ENCODE measurements at places on chromosomes 12 and 14.

DNA sequence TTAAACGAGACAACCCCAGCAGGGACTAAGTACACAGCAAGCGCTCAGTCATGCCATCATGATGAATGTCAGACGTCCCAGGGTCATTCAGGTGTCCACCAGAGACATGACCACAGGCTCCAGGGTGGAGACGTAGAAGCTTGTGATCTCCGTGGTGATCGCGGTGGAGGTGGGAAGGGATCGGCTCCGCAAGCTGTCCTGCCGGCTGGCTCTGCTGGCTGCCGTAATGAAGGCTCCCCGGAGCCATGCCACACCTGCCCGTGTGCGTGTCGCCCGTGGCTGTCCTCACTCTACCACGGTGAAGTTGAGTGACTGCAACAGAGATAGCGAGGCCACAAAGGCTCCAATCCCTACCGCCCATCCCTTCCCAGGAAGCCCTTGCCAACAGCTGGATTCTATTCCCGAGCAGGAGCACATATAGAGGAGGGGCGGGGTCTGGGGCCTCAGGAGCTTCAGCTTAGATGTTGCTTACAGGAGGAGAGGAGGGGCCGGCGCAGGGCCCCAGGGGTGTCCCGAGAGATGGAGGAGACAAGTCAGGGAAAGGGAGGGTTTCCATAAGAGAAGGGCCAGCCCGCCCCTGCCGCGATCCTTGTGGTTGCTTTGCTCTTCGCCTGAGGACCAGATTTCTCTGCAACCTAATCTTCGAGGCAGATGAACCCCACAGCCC is 332.6 kb upstream of the SFSWAP start:
- DNase-seq: no peak

DNA sequence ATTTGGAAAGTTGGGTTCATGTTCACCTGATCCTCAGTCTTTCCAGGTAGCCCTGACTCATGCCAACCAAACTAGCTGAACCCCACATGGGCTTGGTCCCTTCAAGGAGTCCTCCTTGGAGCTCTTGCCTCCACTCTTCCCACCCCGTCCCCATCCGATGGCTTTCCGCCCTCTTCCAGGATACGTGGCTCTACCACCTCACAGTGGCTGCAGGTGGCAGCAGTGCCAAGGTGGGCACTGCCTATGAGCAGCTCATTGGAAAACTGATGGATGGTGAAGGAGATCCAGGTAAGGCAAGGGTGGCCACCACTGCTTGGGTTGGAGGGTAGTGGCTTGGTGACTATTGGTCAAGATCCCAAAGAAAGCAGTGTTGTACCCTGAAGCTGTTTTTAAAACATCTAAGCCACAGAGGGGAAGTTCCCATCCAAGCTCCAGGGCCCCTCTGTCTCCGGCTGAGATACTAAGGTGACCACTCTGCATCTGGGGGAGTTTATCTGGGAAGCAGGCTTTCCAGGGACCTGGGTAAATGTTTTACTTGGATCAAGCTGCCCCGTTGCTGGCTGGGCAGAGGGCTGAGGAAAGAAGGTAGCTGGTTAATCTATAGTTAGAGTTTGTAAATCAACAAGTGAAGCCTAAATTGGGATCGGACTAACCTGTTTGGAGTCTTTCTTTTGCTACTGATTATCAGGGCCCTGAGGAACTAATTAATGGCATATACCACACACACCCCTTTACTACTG is 23.7 kb downstream of the PIGH start:
- DNase-seq: no peak

DNA sequence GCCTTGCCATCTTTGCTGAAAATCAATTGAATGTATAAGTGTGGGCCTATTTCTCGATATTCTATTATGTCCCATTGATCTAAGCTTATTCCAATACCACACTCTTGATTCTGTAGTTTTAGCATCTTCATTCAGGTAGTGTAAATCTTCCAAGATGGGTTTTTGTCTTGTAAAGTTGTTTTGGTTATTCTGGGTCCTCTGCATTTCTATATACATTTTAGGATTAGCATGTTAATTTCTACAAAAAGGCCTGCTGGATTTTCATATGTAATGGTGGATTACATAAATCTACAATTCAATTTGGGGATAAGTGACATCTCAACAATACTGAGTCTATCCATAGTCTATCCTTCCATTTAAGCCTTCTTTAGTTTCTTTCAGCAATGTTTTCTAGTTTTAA is 86.0 kb upstream of the ANO4 start:
- DNase-seq: no peak

DNA sequence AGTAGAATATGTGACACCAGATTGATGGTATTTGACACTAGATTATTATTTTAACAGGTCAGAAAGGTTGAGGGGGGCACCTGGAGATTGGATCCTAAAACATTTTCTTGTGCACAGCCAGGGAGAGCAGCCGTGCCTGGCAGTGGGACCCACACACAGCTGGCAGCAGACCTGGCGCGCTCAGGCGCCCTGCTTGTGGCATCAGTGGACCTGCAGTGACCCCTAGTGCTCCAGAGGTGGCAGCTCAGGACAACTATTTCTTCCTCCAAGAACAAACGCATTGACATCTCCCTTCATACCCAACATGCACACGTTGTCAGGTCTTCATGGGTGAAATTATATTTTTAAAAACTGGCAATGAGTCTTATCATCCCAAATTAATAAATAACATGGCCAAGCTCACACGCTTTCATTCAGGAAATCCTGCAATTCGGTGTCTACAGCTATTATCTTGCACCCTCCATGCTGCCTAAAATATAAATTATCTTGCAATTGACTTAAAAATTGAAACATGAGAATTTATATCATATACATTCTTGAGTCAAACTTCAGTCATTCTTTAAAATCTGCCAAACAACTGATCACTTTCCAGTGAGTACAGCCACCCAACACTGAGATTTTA is 7.7 kb upstream of the TMEM132D start:
- DNase-seq: no peak

DNA sequence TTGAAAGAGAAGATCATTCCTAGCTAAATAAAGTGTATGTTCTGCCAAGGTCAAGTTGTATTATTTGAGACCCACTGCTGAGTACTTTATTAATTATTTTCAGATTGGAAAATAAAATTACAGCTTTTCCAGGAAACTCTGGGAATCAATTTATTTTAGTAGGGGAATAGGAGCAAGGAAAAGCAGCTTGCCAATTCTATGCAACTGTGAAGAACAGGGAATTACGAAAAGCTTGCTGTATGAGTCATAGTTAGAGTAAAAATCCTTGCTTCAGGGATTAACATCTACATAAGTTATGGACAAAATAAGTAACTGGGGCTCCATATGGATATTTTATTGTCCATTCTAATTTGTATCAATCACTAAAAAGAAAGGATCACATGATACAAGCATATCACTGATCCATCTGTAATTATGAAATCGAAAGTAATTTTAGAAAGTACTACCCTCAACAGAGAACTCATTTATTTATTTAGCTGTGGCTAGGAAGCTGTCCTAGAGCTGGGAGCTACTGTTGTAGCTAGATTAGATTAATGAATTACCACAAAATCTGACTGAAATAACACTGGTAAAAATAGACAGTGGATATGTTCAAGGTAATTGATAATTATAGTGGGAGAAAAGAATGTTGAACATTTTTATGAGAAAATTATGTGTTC is 303.5 kb upstream of the NPAS3 start:
- DNase-seq: no peak

DNA sequence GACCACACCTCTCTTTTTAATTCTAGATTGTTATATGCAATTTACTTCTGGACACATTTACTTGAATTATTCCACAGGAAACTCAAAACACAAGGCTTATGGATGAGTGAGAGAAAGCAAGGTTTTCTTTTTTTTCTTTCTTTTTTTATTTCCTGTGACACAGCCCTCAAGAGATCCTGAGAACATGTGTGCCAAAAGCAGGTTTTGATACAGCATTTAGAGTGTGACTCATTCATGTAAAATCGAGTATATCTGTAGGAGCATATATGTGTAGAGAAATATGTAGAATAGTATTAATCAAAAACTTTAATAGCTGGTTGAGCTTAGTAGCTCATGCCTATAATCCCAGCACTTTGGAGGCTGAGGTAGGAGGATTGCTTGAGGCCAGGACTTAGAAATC is 4.4 kb upstream of the MAX start:
- no peak for DNase-seq

DNA sequence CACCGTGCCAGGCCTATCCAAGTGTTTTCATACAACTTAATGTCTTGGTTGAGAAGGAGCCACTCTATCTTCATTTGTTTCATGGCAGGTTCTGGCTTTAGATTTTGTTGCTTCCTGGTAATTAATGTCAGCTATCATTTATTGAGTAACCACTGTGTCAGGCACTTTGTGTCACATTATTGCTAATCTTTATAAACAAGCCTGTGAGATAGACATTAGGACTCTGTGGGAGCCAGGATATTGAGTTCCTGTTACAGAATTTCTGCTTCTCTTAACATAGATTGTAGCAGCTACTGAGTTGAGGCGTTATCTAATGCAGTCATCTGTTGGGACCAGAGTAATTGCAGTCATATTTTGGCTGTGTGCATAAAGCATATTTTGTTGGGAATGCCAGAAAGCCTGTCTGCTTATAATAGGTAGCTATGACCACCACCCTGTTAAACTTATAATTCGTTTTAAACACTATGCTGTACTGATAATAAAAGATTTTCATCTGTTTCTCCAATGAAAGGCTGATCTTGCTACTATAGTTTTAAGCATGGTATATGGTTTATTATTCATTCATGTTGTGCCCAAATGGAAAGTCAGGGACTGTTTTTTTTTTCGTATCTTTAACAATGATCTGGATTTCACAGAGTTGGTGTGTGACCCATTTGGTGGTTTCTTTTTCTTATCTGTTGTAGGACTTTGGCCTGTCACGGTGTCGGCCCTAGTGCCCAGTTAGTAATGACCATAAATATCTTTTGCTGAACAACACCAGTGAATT is 432.6 kb downstream of the PCNX1 start:
- no peak for DNase-seq

GRCh38 chr14:89719366-89720075 is 235.0 kb downstream of the EFCAB11 start:
- DNase-seq: no peak

DNA sequence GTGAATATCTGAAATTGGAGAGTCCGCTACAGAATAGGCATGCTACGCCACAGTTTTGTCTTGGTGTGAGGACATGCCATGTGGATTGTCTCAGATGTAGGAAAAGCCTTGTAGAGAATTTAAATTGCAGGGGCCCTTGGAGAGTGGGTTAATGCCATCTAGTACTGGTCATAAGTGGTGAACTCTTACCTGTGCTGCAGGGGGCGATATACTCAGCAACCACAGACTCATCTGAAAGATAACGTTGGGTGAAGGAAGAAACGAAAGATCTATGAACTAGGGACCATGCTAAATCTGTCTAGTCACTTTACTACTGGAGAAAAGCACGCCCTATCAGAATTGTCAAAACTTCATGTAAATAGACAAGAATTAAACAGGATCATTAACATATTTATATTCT is 33.7 kb upstream of the A2M start:
- no peak for DNase-seq

DNA sequence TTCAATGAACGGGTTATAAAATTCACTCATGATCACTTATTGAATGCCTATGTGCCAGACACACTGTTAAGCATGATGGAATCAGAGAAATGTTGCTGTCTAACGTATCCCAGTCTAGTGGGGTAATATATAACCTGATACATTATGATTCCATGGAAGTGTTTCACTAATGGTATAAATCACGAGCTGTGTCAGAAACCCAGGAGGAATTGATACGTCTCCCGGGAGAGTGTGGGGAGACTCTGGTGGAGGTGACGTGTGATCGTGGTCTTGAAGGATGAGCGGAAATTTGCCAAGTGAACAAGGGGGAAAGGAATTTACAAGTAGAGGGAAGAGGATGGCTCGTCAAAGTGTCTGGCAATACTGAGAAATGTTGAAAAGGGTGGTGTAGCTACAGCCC is 26.5 kb downstream of the MANSC1 start:
- DNase-seq: no peak

Data from stimulated activated CD8-positive, alpha-beta memory T cell treated with anti-CD3 and anti-CD28 coated beads, Interleukin-7, amount 100 ng/mL, for 24 hours (primary cell).